Stimulated activated CD4-positive, alpha-beta T cell treated with anti-CD3 and anti-CD28 coated beads, TNF-alpha, amount 100 ng/mL, for 4 hours (primary cell): ENCODE measurements at places on chromosomes 6 and 20.

DNA sequence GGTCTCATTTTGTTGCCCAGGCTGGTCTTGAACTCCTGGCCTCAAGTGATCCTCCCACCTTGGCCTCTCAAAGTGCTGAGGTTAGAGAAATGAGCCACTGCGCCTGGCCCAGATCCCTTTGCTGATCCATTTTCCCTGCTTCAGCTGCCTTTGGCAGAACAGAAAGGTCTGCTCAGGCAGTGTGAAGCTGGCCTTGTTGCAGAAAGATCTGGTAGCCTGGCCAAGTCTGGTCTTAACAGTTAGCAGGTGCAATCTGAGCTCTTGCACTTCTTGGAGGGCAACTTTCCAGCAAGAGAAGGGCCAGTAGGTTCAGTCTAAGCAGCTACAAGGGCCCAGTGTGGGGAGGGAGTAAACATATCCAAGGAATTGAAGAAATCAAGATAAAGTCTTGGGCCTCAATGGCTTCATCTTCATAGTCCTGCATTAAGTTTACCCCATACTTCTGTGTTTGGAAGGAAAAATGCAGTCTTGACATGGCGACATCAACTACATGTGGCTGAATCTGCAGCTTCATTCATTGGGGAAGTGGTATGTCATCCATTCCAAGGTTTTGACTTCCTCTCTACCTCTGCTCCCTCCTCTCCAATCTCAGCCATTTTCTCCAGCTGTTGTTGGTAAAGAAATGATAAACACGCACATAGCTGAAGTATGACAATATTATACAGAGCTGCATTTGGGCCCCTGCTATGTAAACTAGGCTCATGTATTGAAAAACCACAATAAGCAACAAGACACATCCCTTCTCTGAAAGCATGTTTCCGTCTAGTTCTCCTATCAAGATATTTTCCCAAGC is 39.0 kb upstream of the NEDD9 start:
- DNase-seq = no peak

DNA sequence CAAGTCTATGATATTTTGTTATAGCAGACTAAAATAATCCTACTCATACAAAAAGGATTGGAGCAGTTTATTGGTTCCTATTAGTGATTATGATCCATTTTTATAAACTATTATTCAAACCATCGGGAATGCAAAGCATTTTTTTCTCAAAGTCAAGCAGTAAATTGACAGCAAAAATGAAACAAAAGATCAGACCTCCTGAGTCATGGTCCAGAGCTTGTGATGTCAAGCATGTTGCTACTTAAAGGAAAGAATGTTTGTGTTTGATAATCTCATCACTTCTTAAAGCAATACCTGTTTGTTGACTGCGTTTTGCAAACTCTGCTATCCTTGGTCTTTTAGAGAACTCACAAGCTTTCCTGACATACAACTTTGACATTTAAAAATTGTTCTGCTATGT is 204.4 kb downstream of the SAMD5 start:
- DNase-seq = no peak

- no peak for DNase-seq
Measured at GRCh38 chr6:97813889-97814567, 531.0 kb upstream of the MMS22L start.

GRCh38 chr6:157982102-157982562 is 469 bp downstream of the SYNJ2 start:
- DNase-seq = no peak

DNA sequence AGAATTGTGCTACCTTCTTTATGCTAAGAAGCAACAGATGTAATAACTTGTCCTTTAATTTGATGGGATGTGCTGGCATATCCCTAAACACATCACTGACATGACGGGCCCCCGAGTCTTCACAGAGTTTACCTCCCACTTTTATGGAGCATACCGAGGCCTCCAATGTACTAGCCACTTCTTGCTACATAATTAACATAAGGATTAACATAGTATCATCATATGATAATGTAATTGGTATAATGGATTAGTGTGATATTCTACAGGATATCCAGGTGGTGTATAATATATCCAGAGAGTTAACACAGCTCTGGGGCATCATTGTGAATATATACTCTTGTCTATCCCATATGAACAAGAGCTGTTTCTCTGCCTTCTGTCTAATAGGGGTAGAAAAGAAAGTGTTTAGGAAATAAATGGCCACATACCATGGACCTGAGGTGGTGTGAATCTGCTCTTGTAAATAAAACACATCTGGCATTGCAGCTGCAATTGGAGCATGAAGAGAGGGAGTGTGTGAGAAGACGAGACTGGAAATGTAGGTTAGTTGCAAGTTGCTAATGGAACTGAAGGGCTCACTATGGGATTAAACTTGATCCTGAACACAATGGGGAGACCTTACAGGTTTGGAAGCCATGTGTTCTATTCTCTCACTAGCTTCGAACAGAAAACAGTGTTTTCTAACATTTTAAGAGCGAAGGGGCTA is 102.3 kb downstream of the IYD start:
- no peak for DNase-seq

DNA sequence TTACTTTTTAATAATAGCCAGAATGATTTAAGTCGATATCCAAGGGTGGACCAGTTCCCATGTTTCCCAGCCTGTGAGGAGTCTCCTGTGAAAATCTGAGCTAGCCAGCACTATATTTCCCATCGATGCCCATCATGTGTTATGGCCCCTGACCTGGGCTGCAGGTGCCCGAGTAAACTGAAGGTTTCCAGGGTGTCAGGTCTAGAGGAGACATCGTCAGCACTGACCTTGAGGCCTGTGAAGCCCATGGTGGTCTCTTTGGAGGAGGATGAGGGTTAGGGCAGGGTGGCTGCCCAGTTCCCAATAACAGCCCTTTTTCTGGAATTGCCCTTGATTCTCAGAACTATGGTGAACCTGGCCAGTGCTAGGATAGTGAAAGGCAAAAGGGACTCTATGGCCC is 63.0 kb upstream of the TOP1 start:
- DNase-seq = no peak
